ENCODE measurements at places on chromosomes 16 and 17.

GRCh38 chr17:79741751-79742588 lies 11.2 kb downstream of the ENPP7 start:
- peak; percentile 76 for DNase-seq

GRCh38 chr16:23353440-23353839 lies 51.3 kb downstream of the SCNN1B start:
- no peak for DNase-seq

DNA sequence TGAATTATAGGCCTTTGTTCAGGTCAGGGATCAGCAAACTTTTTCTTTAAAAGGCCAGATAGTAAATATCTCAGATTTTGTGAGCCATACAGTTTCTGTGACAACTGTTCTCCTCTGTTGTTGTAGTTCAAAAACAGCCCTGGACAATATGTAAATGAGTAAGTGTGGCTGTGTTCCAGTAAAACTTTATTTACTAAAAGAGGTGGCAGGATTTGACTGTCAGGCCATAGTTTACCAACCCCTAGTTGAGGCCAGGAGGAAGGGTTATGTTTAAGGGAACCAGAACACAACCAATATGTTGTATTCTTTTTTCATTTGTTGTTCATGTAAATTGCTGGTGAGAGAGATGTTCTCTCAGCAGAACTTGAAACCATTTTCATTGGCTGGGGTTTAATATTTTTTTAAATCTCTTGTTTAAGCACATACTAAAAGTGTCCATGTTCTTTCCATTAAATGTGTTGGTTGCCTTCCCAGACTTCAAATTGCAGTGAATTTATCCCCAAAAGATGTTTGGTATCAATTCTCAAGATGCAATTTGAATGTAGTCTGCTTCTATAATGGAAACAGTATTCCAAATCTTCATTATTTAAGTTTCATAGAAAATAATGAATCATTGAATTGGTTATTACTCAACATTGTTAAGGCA lies 260.3 kb downstream of the FTO start:
- DNase-seq: no peak

GRCh38 chr16:53761962-53762703 lies 58.2 kb downstream of the FTO start:
- DNase-seq: no peak

GRCh38 chr16:48503336-48503735 lies 106.6 kb downstream of the N4BP1 start:
- no peak for DNase-seq
